GM03348 (cell line): ENCODE measurements at places on chromosomes 3 and 15.
A peak's percentile ranks its signal among the peaks of the same experiment; 100 is the strongest.

GRCh38 chr15:26883466-26883865, 16.6 kb downstream of the GABRA5 start:
- DNase-seq = no peak

GRCh38 chr3:196093317-196094111, 11.6 kb upstream of the TFRC start:
- DNase-seq = no peak

- DNase-seq = no peak
Measured at GRCh38 chr3:71926262-71926600, 141.3 kb upstream of the PROK2 start.

DNA sequence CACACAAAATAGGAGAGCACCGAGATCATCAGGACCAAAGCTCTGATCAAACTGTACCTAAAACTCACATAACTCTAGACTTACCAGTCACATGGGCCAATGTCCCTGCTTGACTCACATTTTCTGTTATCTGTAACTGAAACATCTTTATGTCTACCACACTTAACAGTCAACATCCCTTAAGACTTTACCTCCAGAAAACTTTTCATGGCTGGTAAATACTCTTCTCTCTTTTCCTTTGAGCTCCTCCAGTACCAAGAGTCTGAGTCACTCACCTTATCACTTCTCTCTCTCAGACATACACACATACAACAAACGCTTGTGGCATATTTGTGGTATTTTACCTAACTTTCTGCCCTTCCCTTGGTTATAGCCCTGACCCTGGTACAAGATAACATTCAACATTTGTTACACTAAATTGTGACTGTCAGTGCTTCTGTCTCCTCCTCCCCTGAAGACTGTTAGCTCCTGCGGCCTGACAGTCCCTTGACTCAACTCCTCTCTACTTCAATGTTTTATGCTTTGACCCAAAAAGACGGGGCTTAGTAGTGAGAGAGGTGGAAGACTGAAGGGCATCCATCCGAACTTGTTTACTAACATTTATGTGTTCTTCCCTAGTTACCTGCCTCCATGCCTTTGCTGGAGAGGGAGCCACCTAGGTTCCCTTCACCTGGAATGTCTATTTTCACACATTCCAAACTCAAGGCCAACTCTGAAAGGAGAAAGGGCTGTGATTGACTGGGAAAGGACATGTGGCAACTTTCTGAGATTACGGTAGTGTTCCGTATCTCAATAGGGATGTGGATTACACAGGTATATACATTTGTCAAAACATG, 3.7 kb upstream of the EFHB start:
- DNase-seq = no peak

GRCh38 chr15:52417957-52418356, 110.7 kb downstream of the MYO5A start:
- no peak for DNase-seq

GRCh38 chr3:104561324-104561723, 805.4 kb upstream of the ALCAM start:
- no peak for DNase-seq

- DNase-seq = peak; percentile 55
Measured at GRCh38 chr3:194443901-194444300, 42.9 kb downstream of the ATP13A3 start.

- no peak for DNase-seq
Measured at GRCh38 chr3:57545636-57546268, 1.6 kb upstream of the DNAH12 start.

DNA sequence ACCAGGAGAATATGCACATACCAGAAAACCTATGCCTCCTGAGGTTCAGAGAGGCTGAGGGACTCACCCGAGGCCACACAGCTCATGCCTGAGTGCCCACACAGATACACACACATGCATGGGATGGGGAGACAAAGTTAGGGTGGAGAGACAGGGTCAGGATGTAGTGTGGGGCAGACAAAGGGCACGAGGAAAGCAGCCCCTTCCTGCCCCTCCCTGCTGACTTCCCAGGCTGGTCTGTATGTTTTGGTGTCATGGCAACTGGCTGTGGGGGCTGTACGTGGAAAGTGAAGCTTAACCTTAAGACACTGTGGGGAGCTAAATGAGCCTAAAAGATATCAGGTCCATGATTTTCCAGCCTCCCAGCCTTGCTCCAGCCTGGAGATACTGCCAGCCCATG, 57.8 kb downstream of the EPHB3 start:
- DNase-seq = no peak
